ENCODE measurements at places on chromosomes 6 and 20. TPM values are rescaled to one million over a fixed set of nuclear protein-coding genes. Genes with fewer than 3 reads are reported as not detected.

DNA sequence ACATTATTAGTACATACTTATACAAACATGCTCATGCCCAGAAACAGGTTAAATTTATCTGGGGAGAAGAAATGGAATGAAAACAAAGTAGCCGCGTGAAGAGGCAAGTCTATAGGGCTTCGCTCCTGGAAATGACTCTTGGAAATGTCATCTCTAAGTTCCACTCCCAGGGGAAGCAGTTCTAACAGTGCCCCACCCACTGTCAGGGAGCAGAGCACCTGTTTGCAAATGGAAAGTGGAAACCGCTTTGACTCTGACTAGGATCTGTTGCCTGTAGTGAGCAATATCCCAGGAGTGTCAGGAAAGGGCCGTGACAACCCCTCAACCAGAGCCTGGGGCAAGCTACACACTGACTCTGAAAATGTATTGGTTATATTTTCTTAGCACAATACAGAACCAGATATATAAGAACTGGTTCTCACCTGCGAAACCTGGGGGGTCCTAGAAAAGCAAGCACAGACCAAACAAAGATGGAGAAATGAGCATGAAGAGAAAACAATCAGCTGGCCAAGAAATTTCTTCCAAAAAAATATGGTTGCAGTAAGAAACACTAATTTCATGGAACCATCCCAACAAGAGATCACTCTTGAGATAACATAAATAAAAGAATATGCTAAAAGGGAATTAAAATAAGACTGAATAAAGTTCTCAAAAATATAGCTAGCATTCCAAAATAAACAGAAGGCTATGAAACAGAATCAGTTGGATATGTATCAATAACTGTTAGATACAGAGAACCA lies 47.5 kb upstream of the CRISP1 start:
- DNase-seq = no peak

GRCh38 chr6:7526755-7527154 lies 14.7 kb upstream of the DSP start:
- no peak for DNase-seq

GRCh38 chr6:109225946-109226345 lies 130.6 kb downstream of the CEP57L1 start:
- no peak for DNase-seq

- DNase-seq = no peak
Measured at GRCh38 chr6:44569931-44570385, 182.5 kb downstream of the CDC5L start.

- DNase-seq = no peak
Measured at GRCh38 chr6:169165561-169166300, 87.9 kb downstream of the THBS2 start.

GRCh38 chr20:53737396-53738038 lies 143.9 kb upstream of the ZNF217 start:
- no peak for DNase-seq

GRCh38 chr6:164861967-164862366 lies 447.4 kb downstream of the C6orf118 start:
- DNase-seq = no peak

DNA sequence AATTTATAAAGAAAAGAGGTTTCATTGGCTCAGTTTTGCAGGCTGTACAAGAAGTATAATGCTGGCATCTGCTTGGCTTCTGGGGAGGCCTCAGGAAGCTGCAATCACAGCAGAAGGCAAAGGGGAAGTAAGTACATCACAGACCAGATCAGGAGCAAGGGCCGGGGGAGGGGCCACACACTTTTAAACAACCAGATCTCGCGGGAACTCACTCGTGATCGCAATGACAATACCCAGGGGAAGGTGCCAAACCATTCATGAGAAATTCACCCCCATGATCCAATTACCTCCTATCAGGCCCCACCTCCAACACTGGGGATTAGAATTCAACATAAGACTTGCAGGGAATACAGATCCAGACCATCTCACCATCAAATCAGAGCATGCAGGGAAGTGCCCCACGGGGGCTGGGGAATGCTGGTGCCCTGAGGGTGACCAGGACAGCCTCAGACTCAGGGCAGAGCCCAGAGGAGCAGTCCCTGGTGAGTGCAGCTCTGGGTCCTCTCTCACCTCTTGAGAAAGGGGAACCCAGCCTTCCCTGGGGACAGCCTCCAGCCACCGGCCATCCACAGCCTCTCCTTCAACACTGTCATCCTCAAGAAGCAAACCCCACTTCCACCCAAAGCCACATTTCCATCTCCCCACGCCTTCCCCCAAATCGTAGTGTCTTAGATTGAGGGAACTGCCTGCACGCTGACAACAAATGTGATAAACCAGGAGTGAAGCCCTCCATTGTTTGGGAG lies 80.7 kb downstream of the ANKRD60 start:
- DNase-seq = no peak

DNA sequence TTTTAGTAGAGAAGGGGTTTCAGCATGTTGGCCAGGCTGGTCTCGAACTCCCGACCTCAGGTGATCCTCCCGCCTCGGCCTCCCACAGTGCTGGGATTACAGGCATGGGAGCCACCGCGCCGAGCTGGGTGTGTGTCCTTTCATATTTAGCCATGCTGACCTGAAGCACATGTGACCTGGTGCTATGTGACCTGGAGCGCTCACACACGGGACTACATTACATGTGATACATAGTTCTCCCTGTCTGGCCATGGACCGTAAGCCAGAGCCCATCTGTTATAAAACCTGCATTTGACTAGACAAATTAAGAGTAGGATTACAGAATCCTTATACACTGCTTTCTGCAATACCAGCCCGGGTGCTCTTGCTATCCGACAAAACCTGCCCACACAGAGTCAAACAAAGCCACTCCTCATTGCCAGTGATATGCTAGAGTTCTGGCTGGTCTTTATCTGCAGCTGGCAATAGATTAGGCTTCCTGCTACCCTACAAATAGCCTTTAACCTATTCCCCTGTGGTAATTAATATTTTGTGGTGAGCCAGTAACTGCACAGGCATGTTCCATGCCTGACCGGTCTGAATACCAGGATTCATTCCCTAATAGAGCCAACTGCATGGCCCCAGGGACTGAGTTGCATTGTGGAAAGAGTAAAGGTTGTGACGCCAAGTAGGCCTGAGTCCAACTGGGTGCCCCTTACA lies 26.3 kb upstream of the FAM50B start:
- DNase-seq = no peak

- peak; percentile 62 for DNase-seq
Measured at GRCh38 chr6:139881728-139882211, 507.3 kb upstream of the CITED2 start.

DNA sequence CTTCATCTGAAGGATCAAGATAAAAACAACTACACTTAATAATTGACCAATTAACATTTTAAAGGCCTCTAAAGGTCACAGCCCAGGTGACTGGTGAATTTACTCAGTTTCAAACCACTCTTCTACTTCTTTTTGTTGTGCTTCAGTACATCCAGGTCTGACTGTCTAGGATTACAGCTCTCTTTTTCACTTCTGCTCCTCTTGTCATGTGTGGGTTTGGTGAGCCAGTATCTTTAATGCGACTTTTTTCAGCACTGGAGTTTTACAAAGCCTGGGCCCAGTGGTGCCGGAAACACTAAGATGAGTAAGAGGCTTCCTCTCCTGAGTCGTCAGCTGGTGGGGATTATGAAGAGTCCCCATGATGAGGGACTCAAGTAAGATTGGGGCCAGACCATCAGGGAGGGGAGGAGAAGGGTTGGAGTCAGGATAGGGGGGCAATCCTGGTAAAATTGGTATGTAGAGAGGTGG lies 27.0 kb downstream of the HECA start:
- DNase-seq = no peak

DNA sequence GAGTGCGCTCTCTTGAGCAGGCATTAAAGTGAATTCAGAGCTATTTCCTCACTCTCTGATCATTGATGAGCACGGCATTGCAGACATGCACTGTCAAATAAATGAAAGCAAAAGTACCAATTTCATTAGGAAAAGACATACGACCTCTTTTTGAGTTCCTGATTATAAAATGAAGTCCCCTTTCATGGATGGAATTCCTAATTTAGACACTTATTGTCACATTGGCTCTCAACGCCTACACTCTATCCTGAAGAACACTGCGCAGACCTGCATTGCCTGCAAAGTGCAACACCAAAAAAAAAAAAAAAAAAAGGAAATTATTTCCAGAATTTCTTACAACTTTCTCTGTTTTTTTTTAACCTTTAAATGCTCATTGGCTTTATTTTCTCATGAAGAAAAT lies 1.6 kb downstream of the ADGRB3 start:
- DNase-seq = no peak

- DNase-seq = no peak
Measured at GRCh38 chr6:129637340-129638054, 72.5 kb downstream of the ARHGAP18 start.

DNA sequence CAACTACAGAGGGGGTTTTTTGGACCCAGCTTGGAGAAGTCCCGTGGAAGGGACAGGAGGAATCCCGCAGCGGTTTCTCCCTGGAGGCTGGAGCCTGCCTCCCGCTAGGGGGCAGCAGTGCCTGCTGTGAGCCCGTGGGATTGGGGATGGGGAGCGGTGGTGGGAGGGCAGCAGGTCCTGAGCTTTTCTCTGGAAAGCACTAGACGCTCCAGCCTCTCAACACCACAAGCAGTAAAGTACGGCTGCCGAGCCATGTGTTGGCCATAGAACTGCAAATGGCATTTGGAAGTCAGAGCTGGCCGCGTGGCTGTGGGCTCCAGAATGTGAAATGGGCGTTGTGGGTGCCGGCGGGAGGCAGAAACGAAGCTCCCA lies 47.8 kb downstream of the GMPR start:
- DNase-seq = no peak

GRCh38 chr6:5305968-5306626 lies 44.8 kb downstream of the FARS2 start:
- DNase-seq = no peak

- DNase-seq = no peak
Measured at GRCh38 chr20:57306747-57307146, 22.9 kb upstream of the SPO11 start.

DNA sequence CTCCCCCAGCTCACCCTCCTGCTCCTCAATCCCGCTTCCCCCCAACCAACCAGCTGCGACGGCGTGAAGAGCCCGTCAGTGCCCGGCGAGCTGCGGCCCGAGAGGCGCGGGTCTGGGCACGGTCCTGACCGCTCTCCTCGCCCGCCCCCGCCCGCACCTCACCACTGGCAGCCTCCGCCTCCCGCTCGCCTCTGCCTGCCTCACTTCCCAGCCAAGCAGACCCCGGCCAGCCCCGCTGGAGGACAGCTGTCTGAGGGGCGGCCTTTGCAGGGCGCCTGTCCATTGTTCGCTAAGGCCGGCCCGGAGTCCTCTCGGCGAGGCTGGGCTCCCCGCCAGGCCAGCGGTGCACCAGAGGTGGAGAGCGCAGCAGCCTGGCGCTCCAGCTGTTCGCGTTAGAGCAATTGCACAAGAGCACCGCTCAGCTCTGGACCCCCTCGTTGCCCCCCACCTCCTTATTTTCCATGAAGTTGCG lies 1.3 kb downstream of the SOBP start:
- DNase-seq = no peak

The SDC4 gene
- 42.4 TPM for total RNA-seq

The SLC22A3 gene
- 0.10 TPM for total RNA-seq

The BIRC7 gene
- not detected for total RNA-seq

The ADGRG6 gene
- total RNA-seq = 25.0 TPM

The UBR2 gene
- 16.3 TPM for total RNA-seq

The SPEF1 gene
- total RNA-seq = not detected

The SLC22A16 gene
- total RNA-seq = not detected

The CABLES2 gene
- total RNA-seq = 12.9 TPM

The GGTLC1 gene
- not detected for total RNA-seq
